Foreskin melanocyte (primary cell): ENCODE measurements at places on chromosomes 4 and X.

GRCh38 chr4:188989371-188989770, 850.1 kb downstream of the TRIML1 start:
- no peak for DNase-seq

DNA sequence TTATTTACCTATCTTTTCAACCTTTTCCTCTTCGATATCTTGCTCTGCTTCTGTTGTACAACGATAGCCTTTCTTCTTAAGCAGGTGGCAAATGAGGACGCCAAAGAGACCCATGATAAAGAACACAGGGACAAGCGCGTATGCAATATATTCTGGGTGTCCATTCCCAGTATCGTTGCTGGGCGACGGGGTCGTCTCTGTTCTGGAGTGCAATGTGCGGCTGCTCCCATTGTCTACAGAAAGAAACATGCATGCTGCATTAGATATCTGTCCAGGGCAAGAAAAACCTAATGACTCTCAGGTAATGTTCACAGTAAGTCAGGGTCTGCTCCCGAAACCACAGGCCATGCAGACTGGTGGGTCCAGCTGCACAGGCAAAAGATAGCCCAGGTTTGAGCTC, 36.9 kb downstream of the RELL1 start:
- no peak for DNase-seq

DNA sequence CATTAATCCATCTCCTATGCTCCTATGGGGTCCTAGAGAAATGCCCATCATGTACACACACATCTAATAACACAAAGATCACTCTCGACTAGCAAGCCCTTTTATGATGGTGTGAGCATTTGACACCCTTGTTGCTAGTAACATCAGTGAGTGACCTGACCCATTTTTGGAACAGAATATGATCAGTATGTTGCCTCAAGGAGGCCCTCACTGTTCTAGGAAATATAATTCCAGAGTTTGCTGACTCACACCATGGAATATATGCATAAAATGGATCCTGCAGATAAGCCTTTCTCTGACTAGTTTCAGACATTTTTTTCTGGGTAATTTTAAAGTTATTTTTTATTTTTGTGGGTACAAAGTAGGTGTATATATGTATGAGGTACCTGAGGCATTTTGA, 121.8 kb downstream of the AR start:
- no peak for DNase-seq

DNA sequence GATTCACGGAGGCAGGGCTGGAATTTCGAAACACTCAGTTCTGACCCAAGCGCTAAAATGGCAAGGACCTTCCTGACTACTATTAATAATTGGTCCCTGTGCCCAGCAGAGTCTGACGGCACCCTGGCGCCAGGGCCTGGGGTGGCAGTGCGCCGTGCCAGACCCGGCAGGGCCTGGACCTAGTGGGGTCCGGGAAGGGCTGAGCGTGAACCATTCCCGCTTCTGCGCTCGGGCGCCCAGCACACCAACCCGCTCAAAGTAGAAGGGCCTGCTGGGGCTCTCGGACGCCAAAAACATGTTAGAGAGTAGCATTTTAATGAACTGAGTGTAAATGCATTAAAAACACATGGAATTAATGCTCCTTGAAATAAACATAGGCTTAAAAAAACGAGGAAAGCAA, 346.7 kb upstream of the SFRP2 start:
- no peak for DNase-seq

- no peak for DNase-seq
These were observed 38.6 kb downstream of the TRPC5OS start for GRCh38 chrX:111914398-111915090.

DNA sequence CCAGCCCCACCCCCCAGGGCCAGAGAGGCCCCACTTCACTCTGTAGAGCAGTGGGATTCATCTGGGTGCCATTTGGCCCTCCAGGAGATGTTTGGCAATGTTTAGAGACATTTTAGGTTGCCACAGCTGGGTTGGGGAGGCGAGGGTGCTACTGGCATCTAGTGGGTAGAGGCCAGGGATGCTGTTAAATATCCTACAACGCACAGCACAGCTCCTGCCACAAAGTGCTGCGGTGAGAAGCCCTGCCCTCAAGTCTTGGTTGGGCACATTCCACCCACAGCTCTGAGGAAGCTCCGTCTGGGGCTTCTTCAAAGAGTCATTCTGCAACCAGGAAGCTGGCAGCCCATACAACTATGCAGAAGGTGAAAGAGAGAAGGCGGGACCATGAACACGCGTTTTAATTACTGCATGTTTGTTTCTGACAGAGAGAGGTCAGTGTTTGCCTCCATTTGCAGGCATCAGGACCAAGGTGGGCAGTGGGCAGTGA, 48.1 kb upstream of the FAM9C start:
- DNase-seq = no peak

GRCh38 chr4:184273166-184274147, 55.8 kb upstream of the ENPP6 start:
- no peak for DNase-seq

GRCh38 chr4:8250227-8250626, 19.3 kb upstream of the HTRA3 start:
- DNase-seq = peak; percentile 41

DNA sequence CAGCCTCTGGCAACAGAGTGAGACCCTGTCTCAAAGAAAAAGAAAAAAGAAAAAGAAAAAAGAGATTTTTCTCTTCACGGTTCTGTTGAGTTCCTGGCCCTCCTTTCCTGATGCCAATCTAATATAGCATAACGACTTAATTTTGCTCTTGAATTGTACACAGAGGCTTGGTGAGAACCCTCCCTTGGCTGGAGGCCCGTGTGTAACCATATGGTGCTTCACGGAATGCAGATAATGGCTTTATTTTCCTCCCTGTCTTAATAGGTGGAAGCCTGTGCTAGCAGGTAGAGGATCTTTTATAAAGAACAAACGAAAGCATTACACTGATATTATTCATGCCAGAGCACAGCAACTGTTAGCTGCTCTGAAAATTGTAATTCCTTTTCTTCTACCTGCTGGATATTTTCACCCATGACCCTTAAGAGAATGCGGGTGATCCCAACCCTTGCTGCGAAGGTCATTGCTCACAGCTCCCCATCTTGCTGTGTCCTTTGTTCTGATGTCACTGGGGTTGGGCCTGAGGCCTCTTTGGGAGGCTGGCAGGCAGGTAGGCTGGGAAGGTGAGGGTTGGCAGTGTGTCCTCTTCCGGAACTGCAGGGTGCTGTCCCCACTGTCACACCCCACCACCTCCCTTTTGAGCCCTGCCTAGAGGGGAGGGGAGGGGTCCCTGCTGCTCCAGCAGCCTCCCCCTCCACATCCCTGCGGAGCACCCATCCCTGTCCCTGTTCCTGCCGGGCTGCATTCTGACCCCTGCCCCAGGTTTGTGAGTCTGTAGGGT, 83.8 kb upstream of the STOX2 start:
- no peak for DNase-seq

GRCh38 chr4:24770032-24770584, 25.3 kb upstream of the SOD3 start:
- DNase-seq = peak; percentile 62

- DNase-seq = no peak
These were observed 22.2 kb downstream of the PRDM8 start for GRCh38 chr4:80219301-80220025.

- DNase-seq = no peak
These were observed 26.4 kb downstream of the DHRSX start for GRCh38 chrX:2474280-2474962.

DNA sequence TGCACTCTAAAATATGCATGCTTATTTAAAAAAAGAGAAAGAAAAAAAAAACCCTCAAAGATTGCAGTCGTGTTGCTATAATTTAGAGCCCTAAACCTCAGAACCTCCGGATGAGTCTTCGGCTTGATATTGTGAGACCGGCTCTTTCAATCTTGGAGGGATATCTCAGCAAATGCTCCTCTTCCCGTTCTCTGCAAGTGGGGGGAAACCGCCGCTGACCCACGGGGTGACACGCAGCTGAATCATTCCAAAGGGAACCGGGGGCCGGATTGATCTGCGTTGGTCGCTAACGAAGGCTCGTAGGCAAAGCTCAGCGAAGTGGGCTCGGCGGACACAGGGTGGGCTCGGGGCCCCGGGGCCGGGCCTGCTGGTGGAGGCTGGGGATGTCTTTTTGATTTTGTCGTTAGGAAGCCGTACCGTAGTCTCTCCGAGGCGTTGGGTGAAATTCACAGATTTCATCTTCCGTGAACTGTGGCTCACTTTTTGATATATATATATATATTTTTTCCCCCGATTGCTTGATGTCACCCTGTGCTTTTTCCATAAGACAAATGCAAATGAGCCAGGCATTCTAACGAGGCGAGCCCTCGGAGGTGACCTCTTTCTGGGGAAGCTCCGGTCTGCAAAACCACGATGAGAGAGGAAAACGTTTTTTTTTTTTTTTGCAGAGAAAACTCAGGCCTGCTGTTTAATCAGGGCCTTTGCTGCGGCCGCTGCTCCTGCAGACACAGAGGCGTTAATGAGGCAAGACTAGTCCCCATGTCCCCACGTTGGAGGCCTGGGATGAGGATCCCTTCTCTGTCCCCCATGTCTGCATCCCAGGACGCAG, 110.7 kb upstream of the PPP2R3B start:
- no peak for DNase-seq

DNA sequence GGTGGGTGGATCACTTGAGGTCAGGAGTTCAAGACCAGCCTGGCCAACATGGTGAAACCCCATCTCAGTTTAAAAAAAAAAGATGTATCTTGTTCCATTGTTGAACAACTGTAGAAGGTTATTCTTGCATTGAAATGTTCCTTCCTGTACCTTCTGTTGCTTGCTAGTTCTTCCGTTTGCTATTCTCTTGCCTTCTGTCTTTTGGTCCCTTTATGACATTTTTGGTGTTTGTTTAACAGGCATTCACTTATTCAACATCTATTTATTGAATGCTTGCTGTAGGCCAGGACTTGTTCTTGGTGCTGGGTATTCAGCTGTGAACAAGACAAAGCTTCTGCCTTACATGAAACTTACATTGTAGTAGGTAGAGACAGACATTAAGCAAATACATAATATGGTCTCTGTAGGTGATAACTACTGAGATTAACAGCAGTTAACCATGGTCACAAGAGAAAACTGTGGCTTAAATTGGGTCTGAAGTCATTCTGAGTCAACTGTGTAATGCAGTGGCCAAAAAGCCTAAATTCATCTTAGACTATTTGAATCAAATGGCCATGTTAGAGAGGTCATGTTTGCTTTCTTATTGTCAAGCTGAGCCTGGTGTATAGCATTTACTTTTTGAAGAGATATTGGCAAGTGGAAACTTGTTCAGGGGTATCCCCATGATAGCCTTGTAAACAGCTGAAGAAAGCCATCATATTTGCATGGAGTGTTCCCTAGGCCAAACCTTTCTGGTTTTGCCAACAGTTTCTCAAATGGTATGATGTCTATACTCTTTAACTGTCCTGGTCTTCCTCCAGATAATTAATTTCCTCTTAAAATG, 35.6 kb downstream of the GAB1 start:
- no peak for DNase-seq

- no peak for DNase-seq
These were observed 84.5 kb upstream of the DKK2 start for GRCh38 chr4:107120661-107121060.

DNA sequence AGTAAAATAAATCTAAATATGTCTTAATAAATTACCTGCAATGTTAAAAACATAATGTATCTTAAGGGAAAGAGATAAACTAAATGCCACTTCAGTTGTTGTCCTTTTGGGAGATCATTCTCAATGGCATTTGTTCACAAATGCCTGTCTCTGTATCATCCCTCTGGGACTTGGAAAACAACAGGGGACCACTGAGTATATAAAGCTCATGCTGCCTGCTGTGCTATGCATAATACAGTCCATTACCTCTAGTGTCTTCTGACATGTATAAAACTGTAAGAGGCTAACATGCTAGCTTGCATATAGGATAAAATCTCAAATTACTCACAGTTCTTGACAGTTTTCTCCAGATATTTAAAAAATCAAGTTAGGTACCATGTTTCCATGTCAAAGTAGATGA, 503.9 kb downstream of the PDHA2 start:
- DNase-seq = no peak

DNA sequence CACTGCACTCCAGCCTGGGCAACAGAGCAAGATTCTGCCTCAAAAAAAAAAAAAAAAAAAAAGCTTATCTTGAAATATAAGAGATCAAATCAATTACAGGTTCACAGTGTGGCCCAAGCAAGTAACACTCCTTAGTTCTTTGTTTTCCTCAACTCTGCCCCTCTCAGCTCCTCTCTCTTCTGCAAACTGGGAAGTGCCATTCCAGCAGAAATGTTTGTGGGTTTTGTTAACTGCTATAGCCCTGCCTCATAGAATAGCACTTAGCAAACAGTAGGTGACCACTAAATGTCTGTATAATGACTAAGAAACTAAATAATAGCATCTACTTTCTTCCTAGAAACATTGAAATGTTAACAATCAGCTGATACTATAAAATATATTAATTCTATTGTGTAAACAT, 160.0 kb upstream of the NAP1L5 start:
- DNase-seq = no peak

GRCh38 chr4:121888134-121888533, 17.9 kb upstream of the BBS7 start:
- no peak for DNase-seq

GRCh38 chrX:136171420-136171819, 24.1 kb downstream of the FHL1 start:
- no peak for DNase-seq

DNA sequence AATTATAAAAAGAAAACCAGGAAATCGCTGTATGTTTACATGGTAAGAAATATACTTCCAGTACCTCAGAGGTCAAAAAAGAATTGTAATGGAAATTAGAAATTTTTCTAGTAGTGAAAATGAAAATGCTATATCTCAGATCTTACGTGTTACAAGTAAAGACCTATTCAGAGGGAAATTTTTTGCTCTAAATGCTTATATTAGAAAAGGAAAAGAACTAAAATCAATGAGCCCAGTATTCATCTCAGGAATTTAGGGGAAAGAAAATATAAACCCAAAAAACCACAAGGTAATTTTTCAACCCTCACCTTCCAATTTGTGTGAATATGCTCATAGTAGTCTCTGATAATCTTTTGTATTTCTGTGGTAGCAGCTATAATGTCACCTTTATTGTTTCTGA, 145.6 kb downstream of the RAP1GDS1 start:
- no peak for DNase-seq

- DNase-seq = no peak
These were observed 2.7 kb downstream of the KCNE5 start for GRCh38 chrX:109622270-109622669.

- no peak for DNase-seq
These were observed 54.6 kb upstream of the HHIP start for GRCh38 chr4:144591401-144591800.

GRCh38 chr4:21858971-21859370, 89.6 kb downstream of the KCNIP4 start:
- DNase-seq = no peak

DNA sequence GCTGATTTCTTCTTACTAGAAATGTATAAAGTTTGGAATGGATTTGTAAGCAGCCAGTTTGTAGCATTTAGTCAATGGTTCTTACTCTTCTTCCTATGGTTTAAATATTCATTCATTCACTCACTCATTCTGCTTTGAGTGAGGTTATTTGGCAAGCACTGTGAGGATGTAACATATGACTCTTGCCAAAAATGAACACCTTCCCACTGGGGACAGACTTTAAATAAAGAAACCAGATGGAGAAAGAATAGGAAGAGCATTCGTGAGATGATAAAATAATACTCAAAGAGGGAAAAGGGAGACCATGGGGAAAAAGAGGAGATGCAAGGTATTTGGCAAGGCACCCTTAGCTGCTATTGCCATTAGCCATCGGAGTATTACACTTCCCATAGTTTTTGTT, 586.1 kb downstream of the ADGRL3 start:
- no peak for DNase-seq
